Thyroid gland (tissue), 4 donors: ENCODE measurements at places on chromosomes 16 and 17.

- no peak for DNase-seq
Observed at GRCh38 chr16:12800817-12801216, 2.9 kb downstream of the CPPED1 start.

DNA sequence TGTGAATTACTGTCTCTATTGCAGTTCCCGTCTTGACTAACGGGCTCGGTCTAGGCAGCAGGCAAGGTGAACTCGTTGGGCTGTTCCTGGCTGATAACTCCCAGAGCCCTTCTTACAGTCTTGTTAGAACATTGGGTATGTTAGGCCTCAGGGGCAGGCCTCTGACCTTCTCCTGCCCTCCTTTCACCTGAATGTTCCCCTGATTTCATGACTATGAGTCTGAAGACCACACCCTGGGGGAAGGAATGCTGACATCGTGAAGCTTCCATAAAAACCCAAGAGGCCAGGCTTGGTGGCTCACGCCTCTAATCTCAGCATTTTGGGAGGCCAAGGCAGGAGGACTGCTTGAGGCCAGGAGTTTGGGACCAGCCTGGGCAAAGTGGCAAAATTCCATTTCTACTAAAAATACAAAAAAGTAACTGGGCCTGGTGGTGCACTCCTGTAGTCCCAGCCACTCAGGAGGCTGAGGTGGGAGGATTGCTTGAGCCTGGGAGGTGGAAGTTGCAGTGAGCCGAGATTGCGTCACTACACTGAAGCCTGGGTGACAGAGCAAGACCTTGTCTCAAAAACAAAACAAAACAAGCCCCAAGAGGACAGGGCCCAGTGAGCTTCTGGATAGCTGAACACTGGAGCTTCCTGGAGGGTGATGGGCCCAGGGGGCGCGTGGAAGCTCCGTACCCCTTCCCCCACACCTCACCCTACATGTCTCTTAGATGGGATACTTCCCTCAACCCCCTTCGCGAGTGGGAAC, 47.8 kb upstream of the FBXO47 start:
- no peak for DNase-seq

GRCh38 chr17:65109990-65110680, 27.0 kb upstream of the RGS9 start:
- no peak for DNase-seq

DNA sequence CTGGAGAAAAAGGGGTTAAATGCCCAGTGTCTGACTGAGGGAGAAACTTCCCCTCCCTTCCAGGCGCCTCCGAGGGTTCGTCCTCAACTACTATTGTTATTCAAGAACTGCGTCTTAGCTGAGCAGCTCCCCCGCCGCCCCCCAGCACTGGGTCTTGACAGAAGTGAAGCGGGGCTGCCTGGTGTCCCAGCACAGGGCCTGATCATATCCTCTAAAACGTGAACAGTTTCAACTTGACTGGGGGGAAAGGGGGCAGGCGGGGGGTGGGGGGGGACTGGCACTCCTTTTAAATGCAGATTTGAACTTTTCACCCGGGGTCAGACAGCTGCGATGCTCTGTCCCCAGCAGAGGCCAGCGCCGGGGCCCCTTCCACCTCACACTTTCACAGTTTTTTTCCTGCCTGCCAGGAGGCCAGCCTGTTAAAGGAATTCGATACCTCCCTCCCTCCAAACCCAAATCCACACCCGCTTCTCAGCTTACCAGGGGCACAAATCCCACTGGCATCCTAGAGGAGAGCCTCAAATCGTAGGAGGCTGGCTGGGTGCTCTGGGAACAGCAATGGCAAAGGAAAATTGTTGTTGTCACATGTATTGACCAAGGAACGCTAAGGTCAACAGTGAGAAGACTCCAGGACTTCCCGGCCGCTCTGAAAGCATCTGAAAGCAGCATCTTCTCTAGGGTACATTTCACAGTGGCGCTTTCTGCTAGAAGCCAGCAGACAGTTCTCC, 14.5 kb downstream of the ZFHX3 start:
- DNase-seq: peak; percentile 66

DNA sequence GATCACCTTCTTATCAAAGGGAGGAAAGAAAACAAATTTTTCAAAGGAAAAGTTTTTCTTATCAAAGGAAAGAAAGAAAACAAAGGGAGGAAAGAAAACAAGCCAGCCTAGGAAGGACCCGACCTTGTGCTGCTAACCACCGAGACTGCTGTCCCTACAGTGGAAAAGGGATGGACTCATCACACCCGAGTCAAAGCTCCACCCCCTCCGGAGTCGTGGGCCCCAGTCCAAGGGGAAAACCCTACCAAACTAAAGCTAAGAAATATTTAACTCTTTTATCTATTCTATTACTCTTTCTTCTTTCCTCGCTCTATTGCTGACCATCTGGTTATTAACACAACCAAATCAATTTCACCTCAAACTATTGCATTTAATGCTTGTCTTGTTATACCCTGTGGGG, 6.1 kb upstream of the ENDOV start:
- DNase-seq: peak; percentile 20

DNA sequence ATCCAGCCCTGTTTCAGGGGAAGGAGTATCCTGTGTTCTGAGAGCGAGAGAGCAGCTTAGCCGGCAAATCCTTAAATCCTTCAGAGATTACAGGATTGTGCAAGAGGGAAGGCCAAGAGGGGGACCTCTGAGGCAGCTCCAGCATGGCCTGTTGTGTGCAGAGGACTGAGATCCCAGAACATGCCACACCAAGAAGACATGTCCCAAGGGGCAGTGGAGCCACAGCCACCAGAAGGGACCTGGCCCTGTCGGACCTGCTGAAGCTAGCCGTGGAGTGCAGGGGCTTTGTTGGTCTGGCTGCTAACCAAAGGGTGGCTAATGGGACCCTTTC, 1.6 kb upstream of the MRC2 start:
- no peak for DNase-seq

DNA sequence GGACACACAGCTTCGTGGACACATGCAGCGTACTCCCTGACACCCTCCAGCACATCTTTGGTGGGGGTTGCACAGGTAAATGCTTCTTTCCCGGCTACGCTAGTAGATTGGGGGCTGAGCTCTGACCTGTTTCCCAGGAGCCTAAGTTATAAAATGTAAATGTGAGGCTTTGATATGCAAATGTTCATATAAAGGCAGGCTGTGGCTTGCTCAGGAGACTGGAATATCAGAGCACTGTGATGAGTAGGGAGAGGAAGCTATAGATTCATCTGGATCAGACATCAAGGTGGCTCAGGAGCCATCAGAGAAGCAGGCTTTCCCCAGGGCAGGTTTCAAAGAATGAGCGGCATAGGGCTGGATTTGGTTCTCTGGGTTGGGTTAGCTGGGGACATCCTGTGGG, 3.4 kb upstream of the ETV4 start:
- no peak for DNase-seq

- DNase-seq: no peak
Observed at GRCh38 chr16:6021276-6021943, 923.8 kb upstream of the EEF2KMT start.

DNA sequence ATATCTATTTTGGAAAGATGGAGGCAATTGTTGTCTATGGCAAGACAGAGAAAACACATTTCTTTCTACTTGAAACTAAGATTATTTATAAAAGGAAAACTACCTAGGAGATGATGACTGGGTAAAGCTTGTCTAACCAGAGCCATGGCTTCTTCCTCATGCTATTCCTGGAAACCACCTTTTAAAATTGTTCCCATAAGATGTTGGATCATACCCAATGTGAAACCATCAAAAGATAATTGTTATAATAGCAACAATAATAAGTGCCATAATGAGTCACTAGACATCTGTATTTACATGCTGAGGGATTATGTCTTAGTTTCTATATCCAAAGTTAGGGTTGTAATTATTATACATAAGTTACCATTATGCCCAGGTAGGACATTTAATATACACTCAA, 428.4 kb downstream of the KCNJ2 start:
- DNase-seq: no peak

- peak; percentile 56 for DNase-seq
Observed at GRCh38 chr16:17512636-17513220, 42.0 kb upstream of the XYLT1 start.
